ENCODE measurements at places on chromosomes 13 and 19. TPM values are rescaled to one million over a fixed set of nuclear protein-coding genes. Genes with fewer than 3 reads are reported as not detected.

DNA sequence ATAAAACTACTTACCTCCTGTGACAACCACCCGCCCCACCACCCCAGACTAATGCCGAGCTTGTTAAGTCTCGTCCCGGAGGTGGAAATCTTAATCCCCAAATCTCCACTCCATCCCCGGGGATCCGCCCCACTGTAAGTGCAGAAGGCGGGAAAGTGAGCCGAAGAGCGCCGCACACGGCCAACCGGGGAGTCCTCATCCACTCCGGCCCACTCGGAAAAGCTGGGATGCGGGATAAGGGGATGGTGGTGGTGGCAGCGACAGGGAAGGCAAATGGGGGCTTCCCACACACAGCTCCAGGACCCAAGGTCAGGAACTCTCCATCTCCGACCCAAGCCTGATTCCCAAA is 621 bp downstream of the FBL start:
- no peak for DNase-seq

GRCh38 chr19:29952177-29952576 is 10.1 kb downstream of the URI1 start:
- no peak for DNase-seq

CYP4F12 gene
- 0.27 TPM for total RNA-seq

LRRC25 gene
- 5.4 TPM for total RNA-seq

HIPK4 gene
- total RNA-seq, result 0.27 TPM

DNA sequence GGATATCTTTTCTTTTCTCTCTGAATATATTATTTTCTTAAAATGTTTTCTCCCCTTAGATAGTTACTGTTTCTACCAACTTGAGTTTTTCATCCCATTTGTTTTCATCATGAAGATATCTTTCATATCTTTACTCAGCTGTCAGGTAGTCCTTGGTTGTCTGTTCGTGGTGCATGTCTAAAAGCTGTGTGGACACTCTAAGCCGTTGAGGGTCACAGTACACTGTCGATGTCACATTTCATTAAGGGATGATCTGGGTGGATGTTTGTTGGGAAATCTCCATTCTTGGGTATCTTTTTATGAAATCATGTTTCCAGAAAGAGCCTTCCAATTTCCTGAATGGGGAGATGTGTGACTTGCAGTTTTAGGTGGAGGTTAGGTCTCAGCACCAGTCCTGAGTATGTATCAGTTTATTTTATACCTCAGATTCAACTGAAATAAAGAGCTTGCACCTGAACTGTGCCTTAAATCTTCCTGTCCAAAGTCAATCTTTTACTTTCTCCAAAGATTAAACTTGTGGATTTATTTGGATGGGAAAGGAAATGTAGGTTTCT is 23.2 kb downstream of the ZMYM2 start:
- no peak for DNase-seq

DNA sequence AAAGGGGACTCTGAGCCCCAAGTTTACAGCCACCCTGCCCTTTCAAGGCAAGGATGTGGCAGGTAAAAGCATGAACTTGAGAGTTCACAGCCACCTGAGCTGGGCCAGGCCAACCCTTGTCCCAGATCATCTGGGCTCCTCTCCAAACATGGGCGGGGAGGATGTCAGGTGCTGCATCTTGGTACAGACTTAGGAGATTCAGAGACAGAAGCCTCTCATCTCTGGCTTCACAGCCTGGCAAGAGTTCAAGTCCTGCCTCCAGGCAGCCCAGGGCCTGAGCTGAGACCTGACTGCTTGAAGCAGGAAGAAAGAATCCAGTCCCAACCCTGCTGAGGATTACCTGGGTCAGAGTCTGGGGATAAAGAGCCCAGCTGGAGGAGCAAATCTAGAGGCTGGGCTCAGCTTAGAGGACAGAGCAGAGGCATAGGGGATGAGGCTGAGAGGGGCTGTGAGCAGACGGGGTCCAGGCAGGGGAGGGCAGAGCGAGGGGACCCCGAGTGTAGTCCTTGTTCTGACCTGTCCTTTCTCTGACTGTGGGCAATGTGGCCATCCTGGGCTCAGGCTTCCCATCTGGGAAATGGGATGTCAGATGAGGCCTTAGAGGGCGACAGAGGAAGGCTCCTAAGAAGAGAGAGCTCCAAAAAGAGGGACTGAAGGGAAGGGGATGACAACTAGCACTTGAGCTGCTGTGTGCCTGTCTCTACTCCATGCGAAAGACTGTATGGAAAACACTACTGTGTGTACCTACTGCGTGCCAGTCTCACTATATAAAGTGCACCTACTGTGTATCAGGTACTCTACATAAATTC is 6.6 kb upstream of the OR10H5 start:
- DNase-seq, result no peak

DNA sequence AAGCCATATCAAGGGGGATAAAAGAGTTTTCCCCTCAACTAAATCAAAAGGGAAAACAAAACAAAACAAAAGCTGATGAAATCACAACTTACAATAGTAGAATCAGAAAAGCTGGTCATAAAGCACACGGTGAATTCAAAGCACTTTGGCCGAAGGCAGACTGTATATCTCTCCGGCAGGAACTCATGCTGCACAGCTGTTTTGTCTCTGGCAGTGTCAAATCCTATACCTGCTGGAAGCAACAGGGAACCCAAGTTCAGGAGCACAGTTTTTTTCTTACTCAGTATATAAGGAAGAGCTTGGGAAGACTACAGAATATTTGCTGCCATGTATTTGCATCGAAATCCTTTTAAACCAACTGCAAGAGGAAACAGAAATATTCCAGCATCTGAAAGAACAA is 213.7 kb downstream of the RFC3 start:
- DNase-seq, result no peak

GRCh38 chr19:46081928-46082727 is 41.3 kb upstream of the IGFL4 start:
- peak; percentile 65 for DNase-seq

DNA sequence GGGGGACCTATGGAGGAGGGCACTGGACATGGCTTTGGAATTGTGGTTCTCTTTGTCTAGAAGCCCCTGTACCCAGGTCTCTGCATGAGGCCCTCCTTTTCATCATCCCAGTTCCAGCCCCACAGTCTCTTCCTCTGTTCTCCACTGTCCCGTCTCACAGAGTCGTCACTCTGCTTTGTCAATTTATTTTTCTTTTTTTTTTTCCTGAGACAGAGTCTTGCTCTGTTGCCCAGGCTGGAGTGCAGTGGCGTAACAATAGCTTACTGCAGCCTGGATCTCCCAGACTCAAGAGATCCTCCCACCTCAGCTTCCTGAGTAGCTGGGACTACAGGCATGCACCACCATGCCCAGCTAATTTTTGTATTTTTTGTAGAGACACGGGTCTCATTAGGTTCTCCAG is 619 bp upstream of the EXOC3L2 start:
- DNase-seq, result no peak

GRCh38 chr13:34883396-34883795 is 58.7 kb upstream of the NBEA start:
- DNase-seq, result no peak

- no peak for DNase-seq
Observed at GRCh38 chr19:39867133-39867532, 21.0 kb upstream of the FBL start.
